SIG-M5 (cell line): ENCODE measurements at places on chromosomes 16 and 17.

- DNase-seq, result no peak
These were observed 87.3 kb upstream of the RPL38 start for GRCh38 chr17:74116087-74116717.

DNA sequence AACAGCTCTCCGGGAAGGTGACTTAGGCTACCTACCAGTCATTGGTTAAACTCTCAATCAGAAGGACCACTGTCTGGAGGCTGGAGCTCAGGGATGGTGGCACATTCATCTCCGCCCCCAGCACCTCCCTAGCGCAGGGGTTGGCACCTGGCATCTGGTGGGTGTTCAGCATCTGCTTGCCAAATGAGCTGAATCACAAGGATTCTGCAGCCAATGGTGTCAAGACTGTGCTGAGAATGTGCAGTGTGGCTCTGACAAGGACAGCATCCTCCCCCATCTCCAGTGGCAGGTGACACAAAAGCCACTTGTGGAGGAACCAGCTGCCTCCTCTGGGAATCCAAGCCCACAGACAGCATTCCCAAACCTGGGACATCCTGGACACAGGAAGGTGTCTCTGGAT is 35.2 kb downstream of the PLXDC1 start:
- DNase-seq, result no peak

GRCh38 chr16:89588413-89589109 is 13.0 kb downstream of the CPNE7 start:
- DNase-seq, result no peak

DNA sequence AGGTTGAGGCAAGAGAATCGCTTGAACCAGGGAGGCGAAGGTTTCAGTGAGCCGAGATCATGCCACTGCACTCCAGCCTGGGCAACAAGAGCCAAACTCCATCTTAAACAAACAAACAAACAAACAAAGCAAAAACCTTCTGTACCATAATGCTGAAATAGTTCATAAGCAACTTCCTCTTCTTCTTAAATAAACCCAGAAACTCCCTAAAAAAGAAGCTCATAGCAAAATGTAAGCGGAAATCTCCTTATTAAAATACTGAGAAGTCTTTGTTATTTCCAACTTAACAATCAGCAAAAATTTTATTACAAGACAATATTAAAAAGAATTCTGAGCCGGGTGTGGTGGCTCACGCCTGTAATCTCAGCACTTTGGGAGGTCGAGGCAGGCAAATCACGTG is 82.8 kb downstream of the FBXL20 start:
- no peak for DNase-seq

DNA sequence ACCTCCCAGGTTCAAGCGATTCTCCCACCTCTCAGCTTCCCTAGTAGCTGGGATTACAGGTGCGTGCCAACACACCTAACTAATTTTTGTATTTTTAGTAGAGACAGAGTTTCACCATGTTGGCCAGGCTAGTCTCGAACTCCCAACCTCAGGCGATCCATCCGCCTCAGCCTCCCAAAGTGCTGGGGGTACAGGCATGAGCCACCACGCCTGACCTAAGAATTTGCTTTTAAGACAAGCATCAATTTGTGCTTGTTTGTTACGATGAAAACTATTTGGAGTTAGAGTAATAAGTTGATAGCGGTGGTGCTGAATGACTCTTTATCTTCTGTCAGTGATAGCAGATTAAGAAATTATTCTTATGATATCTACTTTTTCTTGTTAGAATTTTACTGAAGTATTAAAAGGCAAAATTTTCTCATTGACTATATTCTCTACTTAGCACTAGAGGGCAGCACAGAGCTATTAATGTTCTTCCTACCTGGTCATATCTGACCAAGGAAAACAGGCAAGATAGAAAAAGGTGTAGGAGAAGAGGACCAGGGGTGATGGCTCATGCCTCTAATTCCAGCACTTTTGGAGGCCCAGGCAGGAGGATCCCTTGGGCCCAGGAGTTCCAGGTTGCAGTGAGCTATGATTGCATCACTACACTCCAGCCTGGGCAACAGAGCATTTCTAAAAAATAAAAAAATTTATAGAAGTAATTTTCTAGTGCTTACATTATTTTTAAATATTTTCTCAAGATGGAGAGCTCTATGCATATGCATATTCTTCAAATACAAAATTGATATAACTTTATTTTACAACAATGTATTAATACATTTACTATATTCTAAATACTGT is 24.5 kb downstream of the STXBP4 start:
- DNase-seq, result no peak

- DNase-seq, result no peak
These were observed 287.3 kb upstream of the MAF start for GRCh38 chr16:79887541-79888540.

- DNase-seq, result no peak
These were observed 27.8 kb downstream of the SLC6A4 start for GRCh38 chr17:30207655-30208054.

DNA sequence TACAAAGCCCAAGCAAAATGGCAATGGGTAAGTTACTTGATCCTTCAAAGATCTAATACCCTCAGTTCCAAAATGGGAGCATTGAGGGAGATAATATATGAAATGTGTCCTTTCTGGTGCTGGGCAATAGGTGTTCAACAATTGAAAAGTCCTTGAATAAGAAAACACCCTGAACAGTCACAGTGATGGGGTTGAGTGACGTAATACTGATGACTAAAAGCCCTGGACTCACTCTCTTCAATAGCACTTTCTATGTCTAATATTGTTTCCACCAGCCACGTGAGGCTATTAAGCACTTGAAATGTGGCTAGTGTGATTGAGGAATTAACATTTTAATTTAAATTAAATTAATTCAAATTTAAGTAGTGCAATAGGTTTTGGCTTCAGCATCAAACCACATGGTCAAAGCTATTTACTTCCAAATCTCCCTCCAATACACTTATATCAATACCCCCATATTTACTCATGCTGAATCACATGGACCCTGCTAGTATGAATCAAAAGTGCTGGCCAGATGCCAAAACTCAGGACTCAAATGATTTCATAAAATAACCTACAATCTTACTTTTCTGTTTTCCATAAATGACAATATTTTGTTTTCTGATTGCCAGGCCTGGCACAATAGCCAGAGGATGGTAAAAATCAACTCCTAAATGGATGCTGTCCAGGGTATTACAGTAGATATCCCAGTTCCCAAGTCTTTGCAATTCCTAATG is 516.2 kb downstream of the HAPSTR1 start:
- DNase-seq, result no peak

DNA sequence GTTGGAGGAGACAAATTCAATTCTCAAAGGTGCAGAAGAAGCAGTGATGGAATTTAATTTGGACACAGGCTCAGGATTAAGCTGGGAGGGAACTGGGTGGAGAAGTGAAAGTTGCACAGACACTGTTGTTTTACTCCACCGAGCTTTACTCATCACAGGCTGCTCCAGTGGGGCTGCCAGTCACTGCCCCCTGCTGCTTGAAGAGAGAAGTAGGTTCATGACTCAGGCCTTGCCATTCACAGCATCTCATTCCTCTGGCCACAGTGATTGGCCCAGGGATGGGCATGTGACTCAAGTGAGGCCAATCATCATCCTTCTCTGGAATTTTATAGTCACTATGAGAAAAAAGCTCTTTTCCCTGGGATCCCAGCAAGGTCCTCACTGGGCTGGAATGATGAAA is 11.8 kb downstream of the GNAO1 start:
- DNase-seq, result peak; percentile 35

DNA sequence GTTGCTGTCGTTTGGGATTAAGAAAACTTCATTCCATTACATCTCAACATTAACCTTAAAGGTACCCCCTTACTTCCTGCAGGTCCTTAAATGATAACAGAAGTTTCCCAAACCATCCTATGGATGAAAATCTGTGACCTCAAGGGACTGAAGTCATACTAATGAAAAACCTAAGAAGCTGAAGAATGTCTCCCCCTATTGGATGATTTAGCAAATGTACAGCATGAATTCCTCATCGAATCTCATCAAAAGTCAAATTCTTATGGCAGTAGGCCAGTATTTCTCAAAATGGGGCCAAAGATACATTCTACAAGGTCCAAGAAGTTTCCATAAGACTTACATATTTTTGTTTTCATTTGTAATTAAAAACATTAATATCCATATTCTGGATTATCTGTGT is 13.5 kb downstream of the SCO1 start:
- DNase-seq, result no peak
